ENCODE measurements at places on chromosomes 3 and 15.

DNA sequence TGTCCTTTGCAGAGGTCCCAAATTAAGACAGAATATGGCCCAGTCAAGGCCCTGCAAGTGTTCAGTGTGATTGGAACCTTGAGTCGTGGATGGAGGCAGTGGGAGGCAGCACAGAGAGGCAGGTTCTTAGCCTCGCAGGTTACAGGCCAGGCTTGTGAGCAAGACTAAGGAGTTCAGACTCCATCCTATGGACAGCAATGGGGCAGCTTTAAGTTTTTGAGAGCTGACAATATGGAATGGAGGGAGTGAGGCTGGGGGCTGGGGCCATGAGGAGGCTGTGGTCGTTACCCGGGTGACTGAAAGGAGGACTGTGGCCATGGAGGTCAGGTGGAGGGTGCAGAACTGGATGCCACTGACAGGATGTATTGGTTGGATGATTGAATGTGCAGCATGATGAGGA lies 74.1 kb upstream of the PRR23C start:
- no peak for DNase-seq

GRCh38 chr3:17936736-17937480 lies 194.5 kb upstream of the TBC1D5 start:
- no peak for DNase-seq

GRCh38 chr3:103813955-103814354 lies 1379.1 kb downstream of the ZPLD1 start:
- no peak for DNase-seq

DNA sequence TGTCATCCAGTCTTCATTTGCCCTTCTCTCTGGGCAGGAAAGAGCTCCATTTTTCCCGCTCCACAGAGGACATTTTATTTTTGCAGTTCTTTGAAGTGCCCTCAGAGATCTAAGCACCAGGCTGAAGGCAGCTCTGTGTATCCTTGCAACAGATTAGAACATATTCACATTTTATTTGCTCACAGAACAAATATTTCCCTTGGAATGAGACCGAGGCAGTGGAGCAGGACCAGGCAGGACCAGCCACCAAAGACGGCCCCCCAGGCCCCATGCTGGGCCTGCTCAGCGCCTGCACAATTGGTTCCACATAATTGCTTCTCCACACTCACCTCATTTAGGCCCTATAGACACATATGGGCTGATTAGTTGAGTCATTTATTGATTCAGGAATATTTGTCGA lies 15.7 kb upstream of the ETV5 start:
- DNase-seq: no peak

- no peak for DNase-seq
These were observed 81.8 kb upstream of the UBE2E1 start for GRCh38 chr3:23723930-23724329.

DNA sequence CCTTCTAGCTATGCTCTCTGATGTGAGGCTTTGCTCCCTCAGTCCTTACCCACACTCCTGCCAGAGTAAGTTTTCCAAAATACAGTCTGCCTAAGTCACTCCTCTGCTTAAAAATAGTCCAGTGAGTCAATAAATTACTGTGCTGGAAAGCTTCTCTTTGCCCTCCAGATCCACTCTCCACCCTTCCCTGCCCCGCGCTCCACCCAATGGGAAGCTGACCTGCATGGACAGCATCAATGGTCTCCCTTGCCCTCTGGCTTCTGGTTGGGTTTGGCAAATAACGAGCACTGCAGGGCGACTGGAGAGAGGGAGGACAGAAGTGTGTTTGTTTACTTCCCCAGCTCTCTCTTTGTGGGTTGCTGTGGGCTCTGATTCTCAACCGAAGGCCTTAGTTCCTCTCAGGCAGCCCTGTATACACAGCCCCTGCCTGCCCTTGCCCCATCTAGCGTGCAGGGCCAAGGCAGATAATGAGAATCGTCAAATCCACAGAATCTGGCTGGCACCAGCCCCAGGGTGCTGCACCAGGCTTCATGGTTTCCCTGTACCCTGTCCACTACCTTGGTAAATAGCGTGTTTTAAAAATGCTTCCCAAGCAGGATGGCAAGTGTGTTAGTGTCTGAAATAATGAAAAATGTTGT lies 110.4 kb downstream of the ADAMTSL3 start:
- no peak for DNase-seq

DNA sequence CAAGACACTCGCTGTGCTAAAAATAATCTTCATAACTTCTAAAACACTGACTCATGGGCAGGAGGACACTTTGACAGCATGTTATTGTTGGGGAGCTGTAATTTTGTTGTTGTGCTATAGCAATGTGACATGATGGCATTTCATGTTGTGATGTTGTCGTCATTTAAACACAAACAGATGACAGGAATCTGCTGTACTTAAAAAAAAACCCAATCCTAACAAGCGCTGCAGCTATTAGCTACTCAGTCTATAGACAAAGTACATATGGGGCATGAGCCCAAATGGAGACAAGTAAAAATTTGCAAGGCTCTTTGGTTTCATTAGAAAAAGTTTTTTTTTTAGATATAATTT lies 828 bp upstream of the ATOSA start:
- DNase-seq: no peak

DNA sequence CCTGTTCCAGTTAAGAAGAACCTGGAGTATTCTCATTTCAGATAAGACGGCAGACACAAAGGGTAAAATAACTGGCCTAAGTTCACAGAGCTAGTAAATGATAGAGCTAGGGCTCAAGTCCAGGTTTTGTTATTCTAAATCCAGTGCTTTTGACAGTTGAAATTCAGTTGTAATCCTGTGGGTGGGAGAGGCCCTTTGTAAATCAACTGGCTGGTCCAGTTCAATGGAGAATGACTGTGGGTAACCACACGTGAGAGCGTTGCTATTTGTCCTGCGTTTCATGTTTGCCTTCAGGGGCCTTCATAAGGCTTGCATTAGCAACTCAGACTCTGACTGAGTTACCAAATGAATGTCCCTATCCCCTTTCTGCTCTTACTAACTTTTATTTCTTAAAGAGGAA lies 24.2 kb upstream of the CD96 start:
- DNase-seq: no peak

GRCh38 chr3:57958642-57959422 lies 49.4 kb upstream of the FLNB start:
- no peak for DNase-seq

DNA sequence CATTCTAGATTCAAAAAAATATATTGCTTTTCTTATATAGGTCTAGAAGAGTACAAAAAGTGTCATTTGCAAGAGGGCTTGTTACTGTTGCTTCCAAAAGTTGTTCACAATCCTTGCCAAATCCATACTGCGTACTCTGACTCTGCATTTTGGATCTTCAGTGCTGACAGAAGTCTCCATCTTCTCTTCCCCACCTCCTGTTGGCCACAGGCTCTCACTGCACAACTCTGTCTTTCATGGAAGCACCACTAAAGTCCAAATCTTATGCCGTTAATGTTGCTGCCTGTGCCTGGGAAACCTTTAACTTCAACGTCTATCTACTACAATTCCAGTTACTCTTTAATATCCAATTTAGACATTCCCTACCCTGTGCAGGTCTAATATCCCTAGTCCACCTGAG lies 419.9 kb downstream of the NR2F2 start:
- no peak for DNase-seq

DNA sequence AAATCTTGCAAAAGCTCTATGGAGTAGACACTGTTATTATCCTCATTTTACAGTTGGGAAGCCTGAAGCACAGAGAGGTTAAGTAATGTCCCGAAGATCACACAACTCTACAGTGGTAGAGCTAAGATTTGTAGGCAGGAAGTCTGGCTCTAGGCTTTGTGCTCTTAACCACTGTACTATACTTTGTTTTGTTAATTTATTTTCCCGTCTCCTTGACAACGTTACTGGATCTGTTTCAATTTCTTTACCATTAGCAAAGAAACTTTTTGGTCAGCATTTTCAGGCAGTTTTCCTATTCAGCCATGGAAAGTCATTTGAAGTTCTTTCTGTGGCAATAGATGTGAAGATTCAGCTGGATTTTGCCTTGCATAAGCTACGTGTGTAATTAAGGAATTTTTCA lies 51.7 kb downstream of the OTOL1 start:
- no peak for DNase-seq

DNA sequence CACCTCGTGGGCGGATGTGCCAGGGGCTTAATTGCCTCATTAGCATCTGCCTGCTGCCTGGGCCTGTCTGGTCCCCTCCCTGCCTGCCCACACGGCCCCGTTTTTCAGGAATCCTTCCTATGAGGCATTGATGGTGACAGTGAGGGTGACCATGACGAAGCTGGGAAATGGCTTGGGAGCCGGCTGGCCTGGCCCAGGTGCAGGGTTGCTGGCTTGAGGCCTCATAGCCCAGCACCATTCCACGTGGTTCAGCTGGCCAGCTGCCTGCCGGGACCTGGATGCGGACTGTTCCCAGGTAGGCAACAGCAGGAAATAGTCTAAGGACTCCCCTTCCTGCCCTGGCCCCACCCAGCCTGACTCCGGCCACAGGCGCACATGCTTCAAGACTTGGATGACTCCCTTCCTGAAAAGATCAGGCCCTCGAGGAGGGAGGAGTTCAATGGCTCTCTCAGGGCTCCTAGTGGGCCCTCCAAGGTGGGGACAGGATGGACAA lies 8.9 kb upstream of the DUSP7 start:
- DNase-seq: no peak

GRCh38 chr3:172317481-172317880 lies 130.8 kb downstream of the GHSR start:
- DNase-seq: no peak

- no peak for DNase-seq
These were observed 290.6 kb downstream of the SATB1 start for GRCh38 chr3:18134386-18135059.

- no peak for DNase-seq
These were observed 608.8 kb downstream of the ROBO2 start for GRCh38 chr3:77648664-77649063.

GRCh38 chr15:90837094-90837493 lies 31.3 kb upstream of the FURIN start:
- DNase-seq: no peak

GRCh38 chr3:105496343-105496742 lies 129.6 kb downstream of the ALCAM start:
- DNase-seq: no peak

DNA sequence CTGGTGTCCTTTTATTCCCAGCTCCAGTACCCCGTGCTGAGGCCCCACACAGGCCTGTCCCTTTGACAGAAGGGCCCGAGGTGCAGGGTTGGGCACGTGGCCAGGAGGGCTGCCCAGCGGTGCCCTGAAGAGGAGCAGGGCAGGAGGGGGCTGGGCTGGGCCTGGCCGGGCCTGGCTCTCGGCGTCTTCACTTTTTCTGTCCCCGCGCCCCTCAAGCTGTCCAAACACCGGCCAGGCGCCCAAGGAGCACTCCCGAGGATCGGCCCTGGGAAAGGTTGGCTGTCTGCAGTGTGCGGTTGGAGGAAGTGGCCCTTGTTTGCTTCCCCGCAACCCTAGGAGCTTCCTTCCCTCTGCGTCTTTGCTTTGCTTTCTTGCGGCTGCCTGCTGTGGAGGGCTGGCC lies 84.1 kb downstream of the WNT7A start:
- DNase-seq: no peak

DNA sequence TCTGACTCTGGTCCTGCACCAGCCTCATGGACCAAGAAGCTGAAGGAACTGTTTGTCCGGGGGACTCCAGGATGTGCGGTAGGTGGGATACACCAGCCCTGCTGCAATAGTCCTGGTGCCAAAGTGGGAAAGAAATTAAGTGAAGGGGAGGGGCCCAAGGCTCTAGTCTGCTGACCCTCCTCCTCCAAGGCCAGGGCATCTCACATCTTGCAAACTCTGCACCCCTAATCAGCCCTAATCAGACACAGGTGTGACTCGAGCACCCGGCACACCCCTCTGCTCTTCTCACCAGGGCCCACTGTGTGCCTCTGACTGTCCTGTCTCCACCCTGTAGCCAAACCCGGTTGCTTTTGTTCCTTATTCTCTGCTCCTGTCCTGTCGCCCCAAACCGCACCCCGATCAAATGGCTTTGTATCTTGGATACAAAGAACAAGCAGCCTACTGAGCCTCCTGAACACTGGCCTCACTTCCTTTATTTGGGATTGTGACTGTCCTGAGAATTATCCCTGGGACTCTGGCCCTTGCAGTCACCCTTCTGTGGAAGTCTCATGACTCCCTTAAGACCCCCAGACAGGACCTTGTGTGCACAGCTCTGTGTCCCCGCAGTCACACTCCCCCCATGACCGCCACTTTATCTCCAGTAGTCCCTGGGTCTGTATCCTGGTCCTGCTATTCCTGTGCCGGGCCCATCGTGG lies 26.7 kb upstream of the SLC41A3 start:
- DNase-seq: no peak

GRCh38 chr3:158279609-158280008 lies 169.7 kb downstream of the RSRC1 start:
- no peak for DNase-seq

- DNase-seq: no peak
These were observed 5.3 kb downstream of the RAF1 start for GRCh38 chr3:12658593-12659058.

DNA sequence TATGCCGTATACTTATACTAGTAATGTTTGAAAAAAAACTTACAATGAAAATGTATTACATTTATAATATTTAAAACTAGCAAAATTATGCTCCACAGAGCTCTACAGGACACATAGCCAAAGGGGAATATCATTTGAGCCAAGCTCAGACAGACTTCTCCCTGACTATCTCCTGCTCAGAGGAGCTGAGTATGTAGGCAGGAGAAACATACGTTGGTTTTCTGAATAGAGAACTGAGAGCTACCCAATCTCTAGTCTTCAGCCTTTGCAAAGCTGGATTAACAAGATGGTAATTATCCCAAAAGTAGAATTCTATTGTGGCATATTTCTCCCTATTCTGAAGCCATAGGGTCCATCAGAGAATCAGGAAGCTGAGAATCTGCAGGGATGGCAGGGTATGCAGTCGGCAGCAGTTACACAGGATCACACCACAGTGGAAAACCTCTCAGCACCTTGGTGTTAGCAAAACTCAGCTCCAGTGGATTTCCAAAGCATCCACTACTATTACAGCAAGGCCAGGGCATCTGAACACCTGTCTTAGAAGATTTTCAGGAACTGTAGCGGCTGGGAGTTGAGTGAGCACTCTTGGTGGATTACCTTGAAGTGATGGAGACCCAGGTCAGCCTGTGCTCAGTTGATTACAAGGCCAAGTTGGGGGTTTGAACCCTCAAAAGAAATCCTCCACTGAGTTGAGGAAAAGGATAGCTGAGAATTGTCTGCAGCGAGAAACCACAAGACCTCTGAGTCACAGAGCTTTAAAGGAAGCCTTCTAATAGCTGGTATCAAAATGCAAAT lies 30.1 kb downstream of the GPR15 start:
- DNase-seq: no peak

DNA sequence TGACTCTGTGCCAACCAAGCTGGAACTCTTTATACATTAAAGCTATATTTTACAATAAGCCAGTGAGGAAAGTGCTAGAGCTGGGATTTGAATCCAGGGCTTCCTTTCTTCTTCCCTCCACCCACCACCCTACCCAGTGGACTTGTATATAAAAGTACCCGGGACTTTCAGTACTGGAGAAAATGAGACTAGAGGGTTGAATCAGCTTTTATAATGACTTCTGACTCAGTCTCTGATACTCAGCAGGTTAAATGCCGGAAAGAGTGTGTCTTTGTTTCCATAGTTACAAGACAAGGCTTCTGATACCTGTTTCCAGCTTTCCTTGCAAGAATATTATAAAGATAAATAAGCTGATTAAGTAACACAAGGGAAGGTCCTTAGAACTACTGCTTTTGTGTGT lies 80.9 kb downstream of the FRMD4B start:
- DNase-seq: no peak

- no peak for DNase-seq
These were observed 51.8 kb upstream of the DGKG start for GRCh38 chr3:186413615-186414415.

- no peak for DNase-seq
These were observed 58.8 kb upstream of the SLC6A11 start for GRCh38 chr3:10757021-10757820.

GRCh38 chr3:138768125-138768524 lies 66.6 kb downstream of the PIK3CB start:
- DNase-seq: no peak
